ENCODE measurements at places on chromosomes 5 and 9. TPM values are rescaled to one million over a fixed set of nuclear protein-coding genes. Genes with fewer than 3 reads are reported as not detected.

MZB1 gene
- not detected for polyA plus RNA-seq

LCN12 gene
- polyA plus RNA-seq, result 2.9 TPM

ADGRD2 gene
- not detected for polyA plus RNA-seq

CMYA5 gene
- polyA plus RNA-seq, result 0.30 TPM

RIC1 gene
- polyA plus RNA-seq, result 9.9 TPM

MOB3B gene
- polyA plus RNA-seq, result 2.2 TPM

LVRN gene
- 3.5 TPM for polyA plus RNA-seq

AGXT2 gene
- polyA plus RNA-seq, result not detected

Data from neural cell (in vitro differentiated cells).